ENCODE measurements at places on chromosomes 3 and 15. TPM values are rescaled to one million over a fixed set of nuclear protein-coding genes. Genes with fewer than 3 reads are reported as not detected.

GRCh38 chr3:88034491-88035275 is 24.1 kb downstream of the CGGBP1 start:
- no peak for DNase-seq

The PTH1R gene
- total RNA-seq: not detected

The SNRPN gene
- total RNA-seq: 21.1 TPM

DNA sequence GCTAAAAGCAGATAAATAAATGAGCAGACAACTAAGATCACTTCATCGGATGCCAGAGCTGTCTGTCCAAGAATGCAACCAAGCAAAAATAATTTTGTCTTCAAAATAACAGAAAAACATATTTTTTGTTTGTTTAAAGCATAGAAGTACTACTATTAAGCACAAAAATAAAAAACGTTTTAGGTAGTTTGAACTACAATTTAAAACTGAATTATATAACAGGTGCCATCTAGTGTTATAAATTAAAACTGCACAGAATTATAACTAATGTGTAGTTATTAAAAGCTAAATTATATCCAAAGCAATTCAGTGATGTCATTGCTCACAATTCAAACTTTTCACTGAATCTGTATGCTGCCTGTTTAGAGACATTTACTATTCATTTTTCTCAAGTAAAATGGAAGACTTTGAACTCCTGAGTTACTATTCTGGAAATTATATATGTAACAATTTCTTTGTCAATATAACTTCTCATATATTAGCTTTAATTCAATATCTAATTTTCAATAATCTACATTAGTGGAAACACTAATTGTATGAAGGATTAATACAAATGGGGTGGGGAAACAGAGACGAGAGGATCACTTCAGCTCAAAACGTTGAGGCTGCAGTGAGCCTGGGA is 29.5 kb downstream of the LINS1 start:
- no peak for DNase-seq

The TF gene
- total RNA-seq: 0.24 TPM
